ENCODE measurements at places on chromosomes 12 and 14.

DNA sequence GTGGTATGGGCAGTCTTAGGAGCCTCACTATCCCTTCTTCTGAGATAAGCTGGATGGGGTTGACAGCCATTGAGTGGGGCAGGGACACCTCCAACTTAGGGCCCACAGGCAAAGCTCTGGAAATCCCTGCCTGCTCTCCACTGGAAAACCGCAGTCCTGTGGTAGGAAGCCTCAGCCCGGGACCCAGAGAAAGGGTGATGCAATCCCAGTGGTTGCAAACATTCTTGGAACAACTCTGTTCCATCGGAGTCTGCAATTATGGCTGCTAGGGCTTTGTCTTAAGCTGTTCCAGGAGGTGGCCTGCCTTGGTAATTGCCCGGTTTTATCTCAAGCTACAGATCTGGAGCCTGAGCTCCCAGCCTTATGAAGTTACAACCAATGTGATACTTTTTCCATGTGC, 133.4 kb downstream of the DICER1 start:
- DNase-seq = peak; percentile 27

DNA sequence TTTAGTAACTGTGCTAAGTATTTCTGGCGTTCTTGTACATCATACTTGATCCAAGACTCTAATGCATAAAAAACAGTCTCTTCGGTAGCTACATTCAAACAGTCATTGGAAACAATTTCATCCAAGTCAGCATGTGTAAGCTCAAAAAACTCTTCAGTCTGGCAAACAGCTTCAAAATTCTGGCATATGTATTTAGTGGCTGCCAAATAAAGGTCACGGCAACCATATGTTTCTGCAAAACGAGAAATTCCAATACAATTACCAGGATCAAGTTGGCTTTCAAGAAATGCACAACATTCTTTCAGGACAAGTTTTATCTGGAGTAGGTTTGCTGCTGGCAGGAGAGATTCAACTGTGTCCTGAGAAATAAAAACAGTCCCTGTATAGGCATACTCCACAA, 16.5 kb downstream of the KLHL28 start:
- peak; percentile 98 for DNase-seq

GRCh38 chr12:105120551-105120950, 13.0 kb downstream of the WASHC4 start:
- no peak for DNase-seq

- no peak for DNase-seq
Observed at GRCh38 chr14:66111891-66112290, 374.3 kb upstream of the CCDC196 start.

Data from fibroblast of gingiva (primary cell).